ENCODE measurements at places on chromosomes 2 and 18. TPM values are rescaled to one million over a fixed set of nuclear protein-coding genes. Genes with fewer than 3 reads are reported as not detected.

The FOXI3 gene
- polyA plus RNA-seq = not detected

The TFCP2L1 gene
- 0.97 TPM for polyA plus RNA-seq

The TUBB8B gene
- not detected for polyA plus RNA-seq

The SEPTIN10 gene
- 18.1 TPM for polyA plus RNA-seq

The FEZ2 gene
- 92.8 TPM for polyA plus RNA-seq

The GKN1 gene
- polyA plus RNA-seq = 0.68 TPM

The GPR155 gene
- 3.9 TPM for polyA plus RNA-seq

The PLB1 gene
- 44.3 TPM for polyA plus RNA-seq

The C2orf78 gene
- not detected for polyA plus RNA-seq

The PPP1R1C gene
- polyA plus RNA-seq = 1.0 TPM

The CDK15 gene
- 0.13 TPM for polyA plus RNA-seq

The RAPGEF4 gene
- 81.5 TPM for polyA plus RNA-seq

The MFSD2B gene
- polyA plus RNA-seq = 0.03 TPM

The ARHGEF4 gene
- 4.2 TPM for polyA plus RNA-seq

The TUBA3E gene
- polyA plus RNA-seq = not detected

The HOXD1 gene
- 0.24 TPM for polyA plus RNA-seq

The ABHD1 gene
- polyA plus RNA-seq = 0.90 TPM

The CNTNAP5 gene
- polyA plus RNA-seq = 1.7 TPM

The SERPINB11 gene
- polyA plus RNA-seq = 0.07 TPM

The FAM237A gene
- not detected for polyA plus RNA-seq

The ARL4C gene
- 3.1 TPM for polyA plus RNA-seq

The IL18R1 gene
- polyA plus RNA-seq = 2.3 TPM

The DPYSL5 gene
- 0.37 TPM for polyA plus RNA-seq

Data from adrenal gland (tissue), 19 donors.